Thymus (tissue), 14 donors: ENCODE measurements at places on chromosomes 7 and 10. TPM values are rescaled to one million over a fixed set of nuclear protein-coding genes. Genes with fewer than 3 reads are reported as not detected.

The NEBL gene
- polyA plus RNA-seq = 22.9 TPM

The CPA2 gene
- 0.71 TPM for polyA plus RNA-seq

The VPS37D gene
- polyA plus RNA-seq = 2.7 TPM

DNA sequence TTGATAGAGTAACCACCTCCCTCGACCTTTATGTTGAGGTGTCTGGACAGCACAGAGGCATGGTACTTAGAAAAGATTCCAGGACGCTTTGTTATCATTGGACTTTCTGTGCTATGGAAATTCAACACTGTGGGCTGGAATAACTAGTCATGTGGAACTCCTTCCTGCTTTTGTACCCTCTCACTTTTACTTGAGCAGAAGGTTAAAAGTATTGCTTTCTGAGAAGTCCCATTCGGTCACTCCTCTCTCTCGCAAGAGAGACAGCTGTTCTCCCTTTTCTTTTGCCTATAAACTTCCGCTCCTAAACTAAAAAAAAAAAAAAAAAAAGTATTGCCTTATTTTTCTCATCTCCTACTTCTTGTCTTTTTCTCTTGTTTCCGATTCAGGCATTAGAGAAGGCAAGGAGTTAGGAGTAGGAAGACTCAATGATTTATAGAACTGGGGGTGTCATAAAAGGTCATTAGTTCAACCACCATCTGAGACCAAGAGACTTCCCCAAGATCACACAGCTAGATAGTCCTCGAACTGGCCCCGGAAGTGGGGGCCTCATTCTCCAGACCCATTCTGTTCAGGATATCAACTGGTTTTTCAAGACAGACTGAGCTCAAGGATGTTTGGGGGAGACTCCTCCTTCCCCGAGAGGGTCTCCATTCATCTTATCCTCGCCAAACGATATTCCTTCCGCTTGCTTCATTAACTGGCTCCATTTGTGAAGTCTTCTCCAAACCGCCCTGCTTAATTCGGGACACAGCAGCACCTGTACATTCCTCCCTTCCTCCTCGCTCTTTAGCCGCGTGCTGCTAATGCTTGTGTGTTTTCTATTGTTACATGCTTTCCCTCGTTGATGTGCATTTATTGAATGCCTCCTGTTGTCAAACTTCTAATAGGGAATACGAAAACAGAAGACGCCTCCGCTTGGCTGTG is 995 bp upstream of the INPP5F start:
- peak overlapping the region; percentile 95 for H3K4me3 ChIP-seq
- H3K4me1 ChIP-seq = peaks cover 12% of the 10 kb centered on the region
- peak; percentile 22 for DNase-seq
- no peaks in the 10 kb centered on the region for H3K36me3 ChIP-seq

DNA sequence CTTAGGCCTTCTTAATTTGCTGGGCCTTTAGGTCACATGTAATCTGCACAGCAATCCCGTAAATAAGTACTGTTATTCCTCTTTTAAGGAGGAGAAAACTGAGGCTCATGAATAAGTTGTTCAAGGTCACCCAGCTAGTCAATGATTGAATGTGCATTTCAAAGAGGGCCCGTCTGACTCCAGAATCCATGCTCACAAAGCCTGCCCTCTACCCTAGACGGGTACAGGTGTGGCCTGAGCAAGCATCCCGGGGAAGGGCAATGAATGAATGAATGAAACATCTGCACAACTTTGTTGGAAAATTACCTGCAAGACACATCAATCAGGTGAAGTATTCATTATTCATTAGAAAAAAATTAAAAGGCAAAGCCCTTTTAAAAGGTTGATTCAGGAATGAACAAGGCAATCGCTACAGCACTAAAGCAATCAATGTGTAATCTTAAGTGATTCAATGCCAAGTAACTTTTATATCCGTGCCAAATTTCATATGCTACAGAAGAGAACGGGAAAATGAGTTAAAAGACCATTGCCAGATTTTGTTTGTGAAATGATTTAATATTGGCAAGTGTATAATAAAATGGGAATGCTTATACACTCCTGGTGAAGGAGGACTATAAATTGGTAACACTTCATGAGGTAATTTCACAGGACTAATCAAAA is 61.1 kb downstream of the TLL2 start:
- H3K36me3 ChIP-seq = no peaks in the 10 kb centered on the region
- H3K27me3 ChIP-seq = no peaks in the 10 kb centered on the region
- no peaks in the 10 kb centered on the region for H3K4me1 ChIP-seq
- H3K4me3 ChIP-seq = no peak overlapping the region
- H3K27ac ChIP-seq = no peak overlapping the region
- DNase-seq = no peak

- H3K4me3 ChIP-seq = no peak overlapping the region
- no peaks in the 10 kb centered on the region for H3K27me3 ChIP-seq
- no peaks in the 10 kb centered on the region for H3K36me3 ChIP-seq
Observed at GRCh38 chr7:116950889-116951351, 2.4 kb upstream of the ST7 start.

- no peaks in the 10 kb centered on the region for H3K36me3 ChIP-seq
- H3K27ac ChIP-seq = peak overlapping the region; percentile 52
- no peak for DNase-seq
- H3K4me3 ChIP-seq = no peak overlapping the region
Observed at GRCh38 chr10:58282615-58283014, 13.7 kb downstream of the CISD1 start.

DNA sequence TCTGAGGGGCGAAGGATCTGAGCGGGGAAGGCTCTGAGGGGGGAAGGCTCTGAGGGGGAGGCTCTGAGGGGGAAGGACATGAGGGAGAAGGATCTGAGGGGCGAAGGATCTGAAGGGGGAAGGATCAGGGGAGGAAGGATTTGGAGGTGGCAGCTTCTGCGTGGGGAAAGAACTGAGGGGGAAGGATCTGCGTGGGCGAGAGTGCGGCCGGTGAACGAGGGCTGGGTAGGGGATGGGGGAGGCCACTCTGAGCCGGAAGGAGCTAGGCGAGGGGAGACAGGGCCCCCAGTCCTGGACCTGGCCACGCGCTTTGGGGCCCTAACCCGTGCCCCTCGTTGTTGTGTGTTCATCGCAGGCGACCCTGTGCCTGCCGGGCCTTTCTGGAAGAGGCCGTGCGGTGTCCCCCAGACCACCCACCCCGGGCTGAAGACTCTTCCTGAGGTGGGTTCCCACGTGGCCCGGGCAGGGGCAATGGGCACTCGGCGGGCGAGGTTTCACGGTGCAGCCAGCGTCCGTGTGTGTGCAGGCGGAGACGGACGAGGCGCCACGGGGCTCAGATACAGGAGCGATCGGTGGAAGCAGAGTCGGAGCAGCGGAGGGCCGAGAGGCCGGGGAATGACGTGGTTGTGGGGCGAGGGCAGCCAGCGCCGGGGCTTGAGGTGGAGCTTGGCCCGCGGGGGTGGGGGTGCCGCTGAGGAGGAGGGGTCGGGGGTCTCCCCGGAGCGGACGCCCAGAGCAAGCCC is 2.0 kb downstream of the CALY start:
- no peaks in the 10 kb centered on the region for H3K36me3 ChIP-seq
- H3K4me1 ChIP-seq = peaks cover 8% of the 10 kb centered on the region
- no peak overlapping the region for H3K27ac ChIP-seq
- H3K27me3 ChIP-seq = peaks cover 39% of the 10 kb centered on the region
- H3K4me3 ChIP-seq = no peak overlapping the region

DNA sequence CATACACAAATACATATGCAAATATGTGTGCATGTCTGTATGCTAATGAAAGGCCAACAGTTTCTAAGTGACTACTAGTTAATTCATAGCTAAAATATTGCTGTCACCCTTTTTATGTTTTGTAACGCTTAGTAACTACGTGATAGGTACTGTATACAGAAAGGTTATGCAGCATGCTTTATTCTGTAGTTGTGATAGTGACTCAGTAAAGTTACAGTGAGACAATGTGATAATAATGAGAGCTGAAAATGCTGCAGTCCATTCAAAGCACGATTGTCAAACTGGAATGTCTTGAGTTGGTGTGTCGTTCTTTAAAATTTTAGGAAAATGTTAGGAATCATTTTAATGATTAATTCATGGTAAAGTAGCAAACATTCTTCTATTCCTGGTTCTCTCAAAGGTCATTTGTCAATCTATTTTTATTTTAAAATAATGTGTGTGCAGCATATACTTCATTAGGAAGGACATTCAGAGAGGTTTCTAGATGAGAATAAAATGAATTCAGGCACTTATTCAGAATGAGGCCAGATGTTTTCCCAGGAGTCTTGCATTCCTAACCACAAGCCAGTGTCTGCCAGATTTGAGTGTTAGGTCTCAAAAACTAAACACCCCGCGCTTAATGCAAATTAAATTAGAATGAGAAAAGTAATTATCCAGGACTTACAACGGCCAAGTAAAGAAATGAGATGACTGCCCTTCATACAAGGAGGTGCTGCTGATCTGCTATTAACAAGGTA is 408.8 kb upstream of the FZD8 start:
- H3K4me1 ChIP-seq = no peaks in the 10 kb centered on the region
- no peak overlapping the region for H3K4me3 ChIP-seq
- H3K27me3 ChIP-seq = no peaks in the 10 kb centered on the region
